ENCODE measurements at places on chromosomes 13 and 19.
A peak's percentile ranks its signal among the peaks of the same experiment; 100 is the strongest.

DNA sequence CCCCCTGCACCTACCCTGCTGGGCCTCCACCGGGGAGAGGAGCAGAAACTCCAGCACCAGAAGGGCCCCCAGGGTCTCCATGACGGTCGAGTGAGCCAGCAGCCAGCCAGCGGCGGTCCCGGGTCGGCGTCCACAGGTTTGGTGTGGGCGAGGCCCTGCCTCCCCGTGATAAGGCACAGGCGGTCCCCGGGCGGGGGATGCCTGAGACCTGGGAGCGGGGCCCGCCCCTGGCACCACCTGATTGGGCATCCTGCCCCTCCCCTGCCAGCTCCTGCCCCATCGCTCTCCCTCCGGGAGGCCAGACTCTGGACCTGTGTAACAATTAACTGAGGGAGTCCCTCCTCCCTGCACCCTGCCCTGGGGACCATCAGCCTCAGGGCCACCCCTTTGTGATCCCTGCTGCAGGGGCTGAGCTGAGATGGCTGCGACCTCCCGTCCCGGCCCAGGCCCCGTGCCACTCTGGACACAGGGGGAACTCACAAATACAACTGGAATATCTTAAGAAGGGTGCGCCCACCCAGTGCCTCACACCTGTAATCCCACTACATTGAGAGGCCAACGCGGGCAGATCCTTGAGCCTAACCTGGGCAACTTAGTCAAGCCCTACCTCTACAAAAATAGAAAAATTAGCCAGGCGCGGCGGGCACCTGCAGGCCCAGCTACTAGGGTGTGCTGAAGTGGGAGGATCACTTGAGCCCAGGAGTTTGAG lies at the start of gene SMIM24:
SMIM24 (minus strand) TSS at position 143 of the 709 bp plus-strand sequence; CDS start at position 81, 62 bp downstream.
- no peak within 1 kb of the TSS for H3K4me3 ChIP-seq
- DNase-seq, result no peak
- H3K36me3 ChIP-seq, result no peaks in the 10 kb centered on the region
- H3K27me3 ChIP-seq, result no peaks in the 10 kb centered on the region

DNA sequence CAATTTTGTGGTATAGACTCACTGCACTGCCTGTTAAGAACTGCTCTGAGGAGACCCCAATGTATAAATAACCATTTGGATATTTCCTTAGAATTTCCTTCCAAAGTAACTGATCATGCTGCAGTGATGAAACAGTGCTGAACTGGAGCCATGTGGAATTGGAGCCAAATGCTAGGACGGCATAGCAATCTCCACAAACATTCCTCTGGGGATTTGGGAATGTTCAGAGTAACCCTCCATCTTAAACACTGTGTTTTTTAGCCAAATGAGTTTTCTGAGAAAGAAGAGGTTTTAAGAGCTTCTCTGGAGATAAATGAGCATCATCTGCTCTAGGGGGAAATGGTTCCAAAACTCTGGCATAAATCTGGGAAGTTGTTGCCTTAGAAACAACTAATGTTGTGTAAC lies 98.2 kb downstream of the OLFM4 start:
- no peak for DNase-seq
- no peaks in the 10 kb centered on the region for H3K4me1 ChIP-seq
- no peaks in the 10 kb centered on the region for H3K36me3 ChIP-seq
- no peak overlapping the region for H3K27ac ChIP-seq
- H3K4me3 ChIP-seq, result no peak overlapping the region

- H3K4me3 ChIP-seq, result no peak overlapping the region
- H3K36me3 ChIP-seq, result peaks cover 2% of the 10 kb centered on the region
- no peak overlapping the region for H3K27ac ChIP-seq
- H3K4me1 ChIP-seq, result no peaks in the 10 kb centered on the region
- DNase-seq, result no peak
Observed at GRCh38 chr19:39759457-39760184, 19.0 kb upstream of the LEUTX start.

- no peaks in the 10 kb centered on the region for H3K36me3 ChIP-seq
- H3K27me3 ChIP-seq, result no peaks in the 10 kb centered on the region
- H3K27ac ChIP-seq, result no peak overlapping the region
- DNase-seq, result peak; percentile 63
- H3K4me3 ChIP-seq, result peak overlapping the region; percentile 46
Observed at GRCh38 chr19:21482863-21483276, 22.5 kb upstream of the ZNF429 start.

GRCh38 chr13:100394005-100394695 lies 194.4 kb downstream of the GGACT start:
- no peaks in the 10 kb centered on the region for H3K27me3 ChIP-seq
- H3K27ac ChIP-seq, result no peak overlapping the region
- H3K36me3 ChIP-seq, result no peaks in the 10 kb centered on the region
- DNase-seq, result no peak
- no peak overlapping the region for H3K4me3 ChIP-seq
- no peaks in the 10 kb centered on the region for H3K4me1 ChIP-seq

GRCh38 chr13:76775088-76775740 lies 111.0 kb downstream of the KCTD12 start:
- no peak overlapping the region for H3K4me3 ChIP-seq
- no peak overlapping the region for H3K27ac ChIP-seq

Measured in T-helper 17 cell (primary cell).